ENCODE measurements at places on chromosomes 7 and 10.

- no peak for DNase-seq
Measured at GRCh38 chr7:28054531-28055160, 125.9 kb downstream of the JAZF1 start.

DNA sequence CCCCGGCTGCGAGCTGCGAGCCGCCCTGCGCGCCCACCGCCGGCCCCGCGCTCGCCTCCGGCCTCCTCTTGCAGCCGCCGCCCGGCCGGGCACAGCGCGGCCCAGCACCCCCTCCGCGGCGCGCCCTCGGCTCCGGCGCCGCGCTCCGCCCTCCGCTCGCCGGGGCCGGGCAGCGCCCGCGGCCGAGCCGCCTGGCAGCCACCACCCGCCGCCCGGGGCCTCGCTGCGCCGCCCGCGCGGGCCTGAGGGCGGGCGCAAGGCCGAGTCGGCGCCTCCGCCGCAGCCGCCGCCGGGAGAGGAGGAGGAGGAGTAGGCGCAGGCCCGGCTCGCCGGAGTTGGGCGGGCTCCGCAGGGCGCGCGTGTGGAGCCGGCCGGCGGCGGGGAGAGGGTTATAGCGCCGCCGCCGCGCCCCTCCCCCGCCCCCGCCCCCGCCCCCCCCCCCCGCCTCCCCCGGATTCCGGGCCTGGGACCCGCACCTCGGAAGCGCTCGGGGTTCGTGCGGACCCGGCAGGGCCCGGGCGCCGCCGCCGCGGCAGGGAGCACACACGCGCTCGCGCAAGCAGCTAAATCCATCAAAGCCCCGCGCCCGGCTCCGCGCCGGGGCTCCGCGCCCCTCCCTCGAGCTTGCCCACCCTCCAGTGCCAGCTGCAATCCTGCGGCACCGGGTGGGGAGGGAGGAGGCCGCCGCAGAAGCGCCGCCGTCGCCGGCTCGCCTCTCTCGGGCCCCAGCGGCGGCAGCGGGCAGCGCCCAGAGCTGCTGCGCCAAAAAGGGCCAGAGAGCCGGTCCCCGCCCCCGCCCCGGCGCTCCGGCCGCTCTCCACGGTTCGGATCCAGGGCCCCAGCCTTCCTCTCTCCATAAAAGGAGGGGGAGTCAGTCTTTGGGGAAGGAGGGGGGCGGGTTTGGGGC lies at the start of gene PDGFA:
PDGFA (minus strand) TSS at position 363 of the 907 bp plus-strand sequence. CDS start 845 bp downstream, outside the sequence.
- no peak for DNase-seq

DNA sequence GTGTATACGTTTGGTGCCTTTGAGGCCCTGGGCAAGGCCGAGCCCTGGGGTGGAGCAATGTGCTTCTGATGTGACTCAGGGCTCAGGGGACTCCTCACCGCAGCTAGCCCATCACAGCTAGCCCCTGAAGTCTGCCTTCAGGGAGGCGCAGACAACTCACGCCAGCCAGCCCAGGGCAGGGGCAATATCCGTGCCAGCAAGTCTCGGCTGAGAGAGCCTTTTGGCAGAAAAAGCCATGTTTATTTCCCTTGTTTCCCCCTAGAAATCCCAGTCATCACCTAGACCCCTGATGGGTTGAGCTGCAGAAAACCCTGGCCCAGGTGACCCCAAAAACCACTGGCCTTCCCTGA lies 90.4 kb downstream of the CHST15 start:
- no peak for DNase-seq

GRCh38 chr7:2956526-2957368 lies 86.9 kb downstream of the CARD11 start:
- DNase-seq = no peak

DNA sequence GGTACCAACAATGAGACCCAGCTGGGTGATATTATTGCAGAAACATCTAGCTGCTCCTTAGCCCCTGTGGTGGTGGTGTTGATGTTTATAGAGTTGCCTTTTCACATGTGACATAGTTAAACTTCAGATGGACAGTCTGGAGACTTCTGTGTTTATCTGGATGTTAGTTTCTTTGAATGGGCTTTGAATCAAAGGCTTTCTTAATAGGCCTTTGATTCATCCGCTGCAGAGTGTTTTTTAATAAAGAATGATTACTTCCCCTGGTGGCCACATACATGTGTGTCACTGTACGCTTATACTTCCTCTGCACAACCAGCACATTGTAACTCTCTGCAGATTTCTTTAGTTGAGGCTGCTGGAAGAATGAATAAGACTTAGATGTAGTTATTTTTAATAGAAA lies 221.0 kb downstream of the DYNC1I1 start:
- DNase-seq = no peak

GRCh38 chr10:29807163-29807806 lies 172.5 kb upstream of the SVIL start:
- DNase-seq = no peak

- no peak for DNase-seq
Measured at GRCh38 chr7:34313289-34313688, 344.7 kb upstream of the NPSR1 start.

GRCh38 chr7:12504149-12504548 lies 66.4 kb upstream of the SCIN start:
- DNase-seq = no peak

GRCh38 chr7:14457568-14458453 lies 444.7 kb downstream of the DGKB start:
- peak; percentile 63 for DNase-seq

- DNase-seq = no peak
Measured at GRCh38 chr10:10045765-10046028, 972.0 kb upstream of the CELF2 start.

- no peak for DNase-seq
Measured at GRCh38 chr10:30439931-30440330, 5.9 kb downstream of the MAP3K8 start.

DNA sequence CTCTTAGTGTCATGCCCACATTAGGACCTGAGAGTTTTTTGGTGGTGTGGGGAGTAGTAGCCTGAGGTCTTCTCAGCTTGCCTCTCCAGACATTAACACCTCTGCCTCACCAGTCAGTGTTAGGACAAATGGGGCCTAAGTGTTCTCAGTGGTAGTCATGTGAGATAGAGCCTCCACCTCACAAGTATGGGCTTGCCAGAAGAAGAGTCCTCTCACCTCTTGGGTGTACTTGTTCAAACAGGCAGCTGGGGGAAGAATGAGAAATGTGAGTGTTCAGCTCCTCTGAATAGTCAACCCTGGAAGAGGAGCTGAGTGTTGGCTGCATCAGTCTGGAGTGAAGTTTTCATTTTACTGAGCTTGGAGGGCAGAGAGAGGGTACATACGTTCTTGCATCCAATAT lies 464.6 kb downstream of the POM121L12 start:
- DNase-seq = no peak

DNA sequence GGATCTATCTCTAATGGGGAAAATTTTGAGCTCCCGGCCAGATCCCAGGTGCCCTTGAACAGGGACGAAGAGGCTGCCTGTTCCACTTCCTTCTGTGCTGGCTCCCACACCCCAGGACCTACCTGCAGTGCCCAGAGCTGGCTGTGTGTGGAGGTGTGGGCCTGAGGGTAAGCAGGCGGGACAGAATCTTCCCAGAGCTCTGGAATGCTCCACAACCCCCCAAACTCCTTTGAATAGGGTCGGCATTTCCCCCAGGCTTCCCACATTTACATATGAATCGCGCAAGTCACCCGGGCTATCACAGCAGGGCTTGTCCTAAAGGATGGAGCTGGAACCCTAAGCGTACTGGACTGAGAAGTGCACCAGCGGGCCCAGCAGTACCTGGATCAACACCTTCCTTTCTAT lies 95.9 kb downstream of the DNMBP start:
- DNase-seq = peak; percentile 65

GRCh38 chr7:50718876-50719275 lies 63.8 kb downstream of the GRB10 start:
- DNase-seq = no peak

GRCh38 chr7:139743967-139744767 lies 33.6 kb downstream of the HIPK2 start:
- no peak for DNase-seq

GRCh38 chr7:135282561-135283254 lies 49.1 kb downstream of the STRA8 start:
- no peak for DNase-seq

- DNase-seq = no peak
Measured at GRCh38 chr7:129665013-129665401, 53.5 kb downstream of the NRF1 start.

- no peak for DNase-seq
Measured at GRCh38 chr7:114084472-114085312, 165.9 kb upstream of the PPP1R3A start.

DNA sequence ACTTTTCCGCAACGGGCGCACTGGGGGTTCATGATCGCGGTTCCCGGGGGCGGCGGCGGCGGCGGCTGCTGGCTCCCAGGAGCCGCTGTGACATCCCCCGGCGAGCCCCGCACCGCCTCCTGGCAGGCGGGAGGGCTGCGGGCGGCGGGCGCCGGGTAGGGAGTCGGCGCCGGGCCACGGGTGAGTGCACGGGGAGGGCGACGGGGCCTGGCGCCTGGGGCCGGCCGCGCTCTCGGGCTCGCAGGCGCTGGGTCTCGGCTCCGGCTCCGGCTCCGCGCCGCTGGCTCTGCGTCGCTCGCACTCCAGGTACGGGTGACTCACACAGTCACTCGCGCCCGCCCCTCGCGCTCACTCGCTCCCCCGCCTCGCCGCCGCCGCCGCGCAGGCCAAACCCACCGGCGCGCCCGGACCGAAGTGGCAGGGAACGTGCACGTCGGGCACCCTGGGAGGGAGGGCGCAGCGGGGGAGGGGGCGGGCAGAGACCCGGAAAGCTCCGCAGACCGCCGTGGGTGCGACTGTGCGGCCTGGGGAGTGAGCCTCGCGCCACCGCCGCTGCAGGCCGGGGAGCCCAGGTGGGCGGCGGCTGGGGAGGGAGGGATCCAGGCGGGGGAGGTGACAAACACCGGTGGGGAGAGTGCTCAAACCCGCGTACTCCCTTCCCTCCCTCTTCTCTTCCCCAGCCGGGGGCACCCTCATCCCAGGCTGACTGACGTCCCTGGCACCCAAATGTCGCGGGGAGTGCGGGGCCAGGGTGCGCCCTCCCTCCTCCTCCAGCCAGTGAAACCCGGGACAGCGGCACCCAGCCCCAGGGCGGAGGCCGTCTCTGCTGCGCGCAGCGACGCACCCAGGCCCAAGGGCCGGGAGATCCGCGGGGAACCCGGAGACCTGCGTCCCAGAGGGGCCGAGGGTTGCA lies 276.9 kb upstream of the NEBL start:
- DNase-seq = no peak

- DNase-seq = no peak
Measured at GRCh38 chr7:121882731-121883130, 9.8 kb downstream of the PTPRZ1 start.

DNA sequence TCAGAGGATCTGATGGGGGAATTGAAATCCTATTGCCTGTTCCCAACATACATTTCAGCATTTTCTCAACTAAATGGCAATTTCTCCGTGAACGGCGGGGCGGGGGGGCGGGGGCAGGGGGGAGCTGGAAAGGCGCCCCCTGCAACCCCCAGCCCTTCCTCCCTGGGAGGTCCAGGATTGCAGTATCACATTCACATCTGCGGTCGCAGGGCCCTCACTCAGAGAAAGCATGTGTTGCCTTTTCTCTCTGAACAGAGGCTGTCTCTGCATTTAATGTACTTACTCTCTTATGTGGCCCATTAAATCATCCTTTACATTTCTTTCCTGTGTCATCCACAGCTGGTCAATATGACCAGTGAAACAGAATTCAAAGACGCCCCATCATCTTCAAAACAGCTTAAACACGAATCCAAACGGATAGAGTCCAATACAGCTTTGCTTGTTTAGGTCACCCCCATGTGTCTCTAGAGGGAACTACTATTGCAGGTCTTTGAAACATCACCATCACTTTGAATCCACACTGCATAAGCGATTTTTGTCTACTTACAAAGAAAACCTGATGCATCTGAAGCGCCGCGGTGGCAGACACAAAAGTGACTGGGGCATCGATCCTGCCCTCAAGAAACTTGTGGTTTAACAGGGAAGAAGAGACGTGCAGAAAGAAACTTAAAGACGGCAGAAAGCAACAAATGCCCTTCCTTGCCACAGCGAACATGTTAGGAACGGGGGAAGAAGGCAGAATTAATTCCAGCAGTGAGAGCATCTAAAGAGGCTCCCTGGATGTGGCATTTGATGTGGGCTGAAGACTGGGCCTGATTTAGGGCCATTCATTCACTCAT lies 17.0 kb upstream of the ECHDC3 start:
- DNase-seq = no peak

DNA sequence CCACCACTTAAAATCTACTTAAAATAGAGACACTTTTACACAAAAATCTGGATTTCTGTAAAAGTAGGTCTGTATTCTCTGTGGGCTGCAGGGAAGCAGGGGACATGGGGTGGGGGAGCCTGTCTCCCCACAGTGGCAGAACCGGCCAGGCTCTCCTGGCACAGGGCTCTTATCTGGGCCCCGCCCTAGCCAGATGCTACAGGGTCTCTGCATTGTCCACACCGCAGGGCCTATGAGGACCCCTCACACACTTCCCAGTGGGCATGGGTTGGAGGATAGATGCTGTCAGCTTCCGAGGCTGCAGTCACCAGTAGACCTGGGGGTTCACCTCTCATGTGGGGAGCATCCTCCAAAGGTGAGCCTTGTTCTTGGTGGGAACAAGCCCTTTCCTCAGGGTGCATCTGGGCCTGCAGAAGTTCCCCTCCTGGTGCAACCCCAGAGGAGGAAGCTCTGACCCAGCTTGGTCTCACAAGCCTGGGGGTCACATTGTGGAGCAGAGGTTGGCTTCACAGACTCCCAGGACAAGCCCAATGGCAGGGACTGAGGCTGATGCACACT lies 15.4 kb upstream of the MYL7 start:
- no peak for DNase-seq

- DNase-seq = no peak
Measured at GRCh38 chr10:48194830-48195229, 79.7 kb downstream of the FRMPD2 start.

DNA sequence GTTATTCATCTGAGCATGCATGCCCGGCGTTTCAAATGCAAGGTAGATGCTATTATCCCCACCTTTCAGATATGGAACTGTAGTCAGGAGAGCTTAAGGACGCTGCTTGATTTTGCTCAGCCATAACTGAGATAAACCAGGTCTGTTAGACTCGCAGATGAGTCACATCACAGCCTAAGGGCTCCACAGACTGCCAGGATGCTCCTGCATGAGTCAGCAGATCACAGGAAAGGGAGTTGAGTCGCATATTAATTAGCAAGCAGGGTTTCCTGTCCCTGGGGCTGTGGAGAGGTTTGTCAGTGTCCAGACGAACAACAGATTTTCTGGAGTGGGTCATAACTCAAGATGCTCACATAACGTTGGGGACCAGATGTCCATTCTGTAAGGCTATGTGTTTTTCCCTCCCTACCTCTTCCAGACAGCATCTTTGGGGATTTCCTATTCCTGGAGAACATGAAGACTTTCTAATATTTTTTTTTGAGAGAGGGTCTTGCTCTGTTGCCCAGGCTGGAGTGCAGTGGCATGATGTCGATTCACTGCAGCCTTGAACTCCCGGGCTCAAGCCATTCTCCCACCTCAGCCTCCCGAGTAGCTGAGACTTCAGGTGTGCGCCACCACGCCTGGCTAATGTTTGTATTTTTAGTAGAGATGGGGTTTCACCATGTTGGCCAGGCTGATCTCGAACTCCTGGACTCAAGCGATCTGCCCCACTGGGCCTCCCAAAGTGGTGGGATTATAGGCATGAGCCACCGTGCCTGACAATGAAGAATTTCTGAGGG lies 36.7 kb downstream of the PFKFB3 start:
- DNase-seq = no peak

GRCh38 chr10:96998329-96998888 lies 166.3 kb downstream of the LCOR start:
- no peak for DNase-seq

Data from left renal cortex interstitium (tissue), 4 donors.